ENCODE measurements at places on chromosomes 16 and 17.

DNA sequence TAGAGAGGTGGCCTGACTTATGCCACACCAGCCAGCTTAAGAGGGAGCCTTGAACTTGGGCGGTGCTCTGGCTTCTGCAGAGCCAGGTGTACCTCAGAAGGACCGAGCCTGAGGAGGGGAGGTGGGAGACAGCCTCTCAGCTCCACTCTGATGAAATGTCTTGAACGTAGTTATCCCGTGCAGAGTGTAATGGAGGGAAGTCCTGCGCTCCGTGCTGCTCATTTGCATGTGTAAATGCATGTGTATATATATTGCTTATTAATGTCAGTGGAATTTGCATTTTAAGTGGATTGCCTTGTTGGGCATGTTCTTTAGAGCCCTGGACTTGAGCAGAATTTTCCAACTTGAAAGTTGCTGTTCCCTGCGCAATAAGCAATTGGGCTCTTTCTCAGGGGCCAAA, 264.9 kb upstream of the SDK2 start:
- peak; percentile 89 for DNase-seq

GRCh38 chr17:39949028-39949427, 13.8 kb upstream of the GSDMA start:
- DNase-seq = no peak

GRCh38 chr16:9885467-9885866, 296.8 kb downstream of the GRIN2A start:
- no peak for DNase-seq

DNA sequence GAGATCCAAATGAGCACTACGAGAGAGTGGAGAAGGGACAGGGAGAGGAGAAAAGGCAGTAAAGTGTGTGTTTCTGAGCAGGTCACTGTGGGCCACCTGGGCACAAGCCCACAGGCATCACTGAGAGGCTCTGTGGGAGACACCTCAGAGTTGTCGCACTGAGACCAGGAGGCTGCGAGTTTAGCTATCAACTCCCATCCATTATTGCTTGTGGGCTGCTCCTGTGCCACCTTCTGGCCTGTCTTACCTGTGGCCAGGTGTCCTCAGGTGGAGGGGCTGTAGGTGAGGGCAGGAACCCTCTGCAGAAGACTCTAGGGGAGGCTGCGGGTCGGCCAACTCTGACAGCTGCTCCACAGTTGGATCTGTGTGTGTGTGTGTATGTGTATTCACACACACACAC, 2.5 kb upstream of the PRR29 start:
- DNase-seq = no peak

GRCh38 chr17:2892305-2892971, 96.2 kb downstream of the RAP1GAP2 start:
- DNase-seq = no peak

DNA sequence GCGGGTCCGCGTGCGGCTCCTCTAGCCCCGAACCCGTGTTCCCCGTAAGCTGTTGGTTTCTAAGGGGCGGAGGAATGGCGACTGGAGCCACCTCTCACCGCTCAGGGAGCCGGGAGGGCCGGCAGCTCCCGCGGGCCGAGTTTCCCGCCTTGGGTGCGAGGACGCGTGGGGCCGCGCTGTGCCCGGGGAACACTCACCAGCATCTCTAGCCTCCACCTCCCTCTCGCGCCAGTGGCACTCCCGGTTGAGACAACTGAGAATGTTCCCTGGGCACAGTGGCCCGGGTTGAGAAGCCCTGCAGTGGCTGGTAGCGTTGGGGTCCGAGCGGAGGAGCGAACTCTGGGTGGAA, 560 bp downstream of the TELO2 start:
- DNase-seq = no peak

DNA sequence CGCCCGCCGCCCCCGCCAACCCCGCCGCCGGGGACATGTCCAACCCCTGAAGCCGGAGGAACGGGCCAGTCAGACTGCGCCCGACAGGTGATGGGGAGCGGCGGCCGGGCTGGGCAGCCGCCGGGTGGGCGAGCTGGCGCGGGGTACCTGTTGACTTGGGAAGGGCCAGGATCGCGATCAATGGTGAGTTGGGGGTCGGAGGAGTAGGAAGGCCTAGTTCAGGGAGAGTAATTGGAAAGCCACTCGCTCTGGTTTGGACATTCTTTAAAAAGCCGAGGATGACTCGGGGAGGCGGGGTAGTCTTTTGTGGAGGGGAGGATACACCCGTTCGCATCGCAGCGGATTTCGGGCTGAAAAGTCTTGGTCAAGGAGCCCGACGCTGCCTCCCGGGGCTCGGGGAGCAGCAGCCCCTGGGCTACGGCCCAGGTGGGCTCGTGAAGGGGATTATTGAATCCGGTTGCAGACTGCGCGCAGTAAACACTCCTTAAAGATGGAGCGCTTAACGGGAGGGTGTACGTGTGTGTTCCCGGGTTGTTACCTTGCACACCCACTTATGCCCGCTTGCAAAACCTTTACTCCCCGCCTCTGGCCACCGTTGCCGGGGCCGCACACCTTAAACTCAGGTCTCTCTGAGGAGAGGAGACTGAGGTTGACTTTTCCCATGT, 123.8 kb downstream of the GOSR1 start:
- DNase-seq = no peak

Measured in esophagus muscularis mucosa (tissue), 4 donors.